ENCODE measurements at places on chromosomes 6 and 20.

DNA sequence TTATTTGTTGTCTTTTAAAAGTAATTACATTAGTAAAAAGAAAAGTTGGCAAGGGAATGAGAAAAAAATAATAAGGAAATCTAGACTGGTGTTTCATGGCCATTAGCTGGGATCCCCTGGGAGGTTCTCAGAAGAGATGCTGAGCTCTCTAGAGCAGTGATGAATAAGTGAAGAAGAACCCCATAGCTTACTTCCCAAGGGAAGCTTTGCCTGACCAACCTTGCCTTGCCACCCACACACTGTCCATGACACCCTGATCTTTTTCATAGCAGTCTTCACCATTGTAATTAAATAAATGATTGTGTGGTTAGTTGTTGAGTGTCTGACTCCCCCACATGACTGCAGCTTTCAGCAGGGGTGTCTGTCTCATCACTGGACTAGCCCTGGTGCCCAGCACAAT lies 5.9 kb downstream of the C6orf163 start:
- no peak for DNase-seq

DNA sequence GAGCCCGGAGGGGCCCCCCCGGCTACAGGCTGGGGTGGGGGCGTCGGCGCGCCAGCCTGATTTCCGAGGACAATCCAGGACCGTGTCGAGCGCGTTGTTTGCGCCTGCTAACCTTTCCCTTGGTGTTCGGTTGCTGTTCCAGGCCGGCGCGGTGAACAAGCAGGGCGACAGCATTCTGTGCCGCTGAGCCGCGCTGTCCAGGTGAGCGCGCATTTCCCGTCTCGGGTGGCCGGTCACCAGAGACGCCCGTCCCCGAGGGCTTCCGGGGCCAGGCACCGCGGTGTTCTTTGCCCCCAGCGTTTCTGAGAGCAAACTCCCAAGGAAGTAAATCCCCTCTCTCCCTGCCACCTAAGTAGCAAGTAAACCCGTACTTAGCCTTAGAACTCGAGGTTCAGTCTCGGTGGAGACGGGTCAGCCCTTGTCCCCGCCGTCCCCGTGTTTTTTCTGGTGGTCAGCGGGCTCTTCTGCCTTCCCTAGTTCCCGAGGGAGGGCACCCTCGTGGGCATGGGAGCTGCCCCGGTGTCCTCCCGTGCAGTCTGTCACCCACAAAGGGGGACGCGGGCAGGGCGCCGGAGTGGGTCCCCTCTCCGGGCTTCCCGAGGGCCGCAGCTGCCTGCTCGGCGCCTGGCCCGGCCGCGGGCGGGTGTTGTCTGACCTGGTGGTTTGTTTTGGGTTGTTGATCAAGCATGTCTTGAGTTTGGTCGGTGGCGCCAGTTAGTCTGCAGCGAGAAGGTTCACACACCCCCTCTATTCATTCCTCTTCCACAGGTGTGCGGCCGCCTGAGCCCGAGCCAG lies 1.5 kb downstream of the ID4 start:
- peak; percentile 1 for DNase-seq

- DNase-seq = no peak
These were observed 95.4 kb upstream of the TENT5A start for GRCh38 chr6:81847866-81848265.

DNA sequence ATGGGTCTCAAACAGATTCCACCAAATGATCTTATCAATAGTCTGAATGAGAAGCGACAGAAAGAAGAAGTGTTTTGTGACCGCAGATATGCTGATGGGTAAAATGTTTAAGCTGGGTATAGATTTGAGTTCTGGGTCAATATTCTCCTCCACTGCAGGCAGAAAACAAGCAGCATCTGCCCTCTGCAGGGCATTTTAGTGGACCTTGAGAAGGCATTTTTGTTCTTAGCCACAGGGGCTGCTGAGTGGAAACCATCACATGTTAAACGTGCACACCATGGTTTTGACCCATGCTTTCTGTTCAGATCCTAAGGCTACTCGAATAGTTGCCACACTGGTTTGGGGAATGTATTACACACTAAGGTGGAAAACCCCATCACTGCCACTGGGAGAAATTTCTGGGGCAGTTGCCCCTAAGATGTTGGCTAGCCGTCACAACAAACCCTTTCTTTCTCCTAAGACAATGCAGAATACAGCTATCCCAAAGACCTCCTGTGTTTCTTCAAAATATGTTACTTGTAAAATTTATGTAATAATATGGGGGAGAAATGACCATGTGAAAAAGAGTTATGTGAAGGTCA lies 5.5 kb downstream of the POU3F2 start:
- no peak for DNase-seq

DNA sequence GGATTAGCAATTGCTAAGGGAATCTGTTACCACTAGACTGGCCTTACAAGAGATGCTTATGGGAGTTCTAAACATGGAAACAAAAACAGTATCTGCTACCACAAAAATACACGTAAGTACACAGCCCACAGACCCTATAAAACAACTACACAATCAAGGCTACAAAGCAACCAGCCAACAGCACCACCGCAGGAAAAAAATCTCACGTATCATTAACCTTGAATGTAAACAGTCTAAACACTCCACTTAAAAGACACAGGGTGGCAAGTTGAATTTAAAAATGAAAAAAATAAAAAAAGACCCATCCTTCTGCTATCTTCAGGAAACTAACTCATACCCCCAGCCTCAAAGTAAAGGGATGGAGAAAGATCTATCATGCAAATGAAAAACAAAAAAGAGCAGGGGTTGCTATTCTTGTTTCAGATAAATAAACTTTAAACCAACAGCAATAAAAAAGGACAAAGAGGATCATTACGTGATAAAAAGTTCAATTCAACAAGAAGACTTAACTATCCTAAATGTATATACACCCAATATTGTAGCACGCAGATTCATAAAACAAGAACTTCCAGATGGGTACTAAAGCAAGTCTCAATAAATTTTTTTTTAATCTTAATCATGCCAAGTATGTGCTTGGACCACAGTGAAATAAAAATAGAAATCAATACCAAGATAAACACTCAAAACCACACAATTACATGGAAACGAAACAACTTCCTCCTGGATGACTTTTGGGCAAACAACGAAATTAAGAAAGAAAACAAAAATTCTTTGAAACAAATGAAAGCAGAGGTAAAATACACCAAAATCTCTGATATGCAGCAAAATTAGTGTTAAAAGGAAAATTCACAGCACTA lies 52.3 kb downstream of the RNGTT start:
- no peak for DNase-seq

DNA sequence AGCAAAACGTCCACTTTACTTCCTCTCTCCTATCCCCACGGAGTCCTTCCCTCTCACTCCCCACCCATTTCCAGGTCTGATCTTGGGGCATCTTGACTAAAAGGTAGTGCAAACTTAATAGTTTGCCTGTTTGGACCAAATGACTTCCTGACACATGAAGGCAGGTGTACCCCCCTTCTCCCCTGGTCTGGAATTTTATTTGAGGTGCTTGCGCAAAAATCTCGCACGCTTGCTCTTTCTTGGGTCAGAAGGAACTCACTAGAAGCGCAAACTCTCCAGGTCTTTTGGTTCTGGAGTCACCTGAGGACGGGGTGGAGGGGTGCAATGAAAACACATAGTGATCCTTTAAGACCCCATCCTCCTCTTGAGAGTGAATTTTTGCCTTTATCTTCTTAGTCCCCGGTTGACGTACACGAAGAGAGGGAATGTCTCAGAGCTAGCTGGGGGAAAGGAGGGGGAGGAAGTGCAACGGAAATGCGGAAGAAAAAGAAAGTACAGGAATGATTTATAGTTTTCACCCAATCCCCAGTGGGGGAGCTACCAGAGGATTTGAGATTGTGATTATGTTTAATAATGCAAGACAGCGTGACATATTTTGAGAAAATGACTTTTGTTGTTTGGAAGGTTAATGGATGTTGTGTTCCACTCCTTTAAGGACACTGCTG lies 4.9 kb downstream of the ADGRB3 start:
- DNase-seq = no peak

DNA sequence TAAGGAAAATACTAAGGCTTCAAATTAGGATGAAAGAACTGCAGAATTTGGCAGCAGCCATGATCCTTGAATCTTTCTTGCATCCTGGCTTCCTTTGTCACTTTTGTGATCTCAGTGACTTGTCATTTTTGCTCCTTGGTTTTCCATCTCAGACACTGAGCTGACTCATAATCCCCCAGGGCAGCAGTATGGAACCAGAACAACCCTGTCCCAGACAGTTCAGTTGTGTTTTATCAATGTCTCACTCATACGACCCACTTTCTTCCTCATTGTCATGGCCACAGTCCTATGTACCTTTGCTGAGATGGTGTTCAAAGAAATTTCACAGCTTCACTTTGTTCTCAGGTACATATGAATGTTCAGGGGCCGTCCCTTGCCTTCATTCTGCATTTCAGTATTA lies 488.5 kb upstream of the BTBD3 start:
- no peak for DNase-seq

GRCh38 chr6:14406614-14407331 lies 289.2 kb downstream of the CD83 start:
- no peak for DNase-seq

DNA sequence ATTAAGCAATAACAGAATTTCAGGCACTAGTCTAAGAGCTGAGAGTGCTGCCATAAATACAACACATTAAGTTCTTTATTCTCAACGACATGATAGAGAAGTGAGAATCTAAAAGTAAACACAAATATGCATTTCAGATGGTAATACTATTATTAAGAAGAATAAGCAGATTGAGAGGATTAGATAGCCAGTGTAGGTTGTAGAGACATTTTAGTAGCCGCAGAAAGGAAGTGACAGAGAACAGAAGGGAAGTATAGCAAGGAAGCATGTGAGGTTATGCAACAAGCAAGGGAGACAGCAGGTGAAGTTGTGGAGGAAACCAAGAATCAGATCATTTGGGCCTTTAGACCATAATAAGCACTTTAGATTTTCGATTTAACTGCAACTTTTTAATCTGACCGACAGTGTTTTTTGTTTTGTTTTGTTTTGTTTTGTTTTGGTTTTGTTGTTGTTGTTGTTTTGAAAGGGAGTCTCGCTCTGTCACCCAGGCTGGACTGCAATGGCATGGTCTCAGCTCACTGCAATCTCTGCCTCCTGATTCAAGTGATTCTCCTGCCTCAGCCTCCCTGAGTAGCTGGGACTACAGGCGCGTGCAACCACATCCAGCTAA lies 737.0 kb upstream of the ADGRB3 start:
- DNase-seq = no peak

DNA sequence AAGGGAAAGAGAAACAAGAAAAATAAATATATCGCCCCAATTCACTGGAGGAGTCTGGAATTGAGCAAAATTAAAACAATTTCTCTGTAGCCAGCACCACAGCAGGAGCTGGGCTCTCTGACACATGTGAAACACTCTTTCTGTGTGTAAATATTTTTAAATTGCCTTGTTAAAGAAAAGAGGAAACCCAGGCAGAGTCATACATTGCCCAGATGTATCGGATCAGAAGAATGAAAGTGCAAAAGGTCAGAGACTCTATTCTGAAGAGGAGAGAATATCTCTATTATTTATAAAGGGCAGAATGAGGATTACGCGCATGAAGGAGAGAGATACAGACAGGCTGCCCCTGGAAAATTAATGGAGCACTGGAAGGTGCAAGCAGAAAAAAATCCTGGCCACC lies 127.0 kb upstream of the MAN1A1 start:
- DNase-seq = no peak

DNA sequence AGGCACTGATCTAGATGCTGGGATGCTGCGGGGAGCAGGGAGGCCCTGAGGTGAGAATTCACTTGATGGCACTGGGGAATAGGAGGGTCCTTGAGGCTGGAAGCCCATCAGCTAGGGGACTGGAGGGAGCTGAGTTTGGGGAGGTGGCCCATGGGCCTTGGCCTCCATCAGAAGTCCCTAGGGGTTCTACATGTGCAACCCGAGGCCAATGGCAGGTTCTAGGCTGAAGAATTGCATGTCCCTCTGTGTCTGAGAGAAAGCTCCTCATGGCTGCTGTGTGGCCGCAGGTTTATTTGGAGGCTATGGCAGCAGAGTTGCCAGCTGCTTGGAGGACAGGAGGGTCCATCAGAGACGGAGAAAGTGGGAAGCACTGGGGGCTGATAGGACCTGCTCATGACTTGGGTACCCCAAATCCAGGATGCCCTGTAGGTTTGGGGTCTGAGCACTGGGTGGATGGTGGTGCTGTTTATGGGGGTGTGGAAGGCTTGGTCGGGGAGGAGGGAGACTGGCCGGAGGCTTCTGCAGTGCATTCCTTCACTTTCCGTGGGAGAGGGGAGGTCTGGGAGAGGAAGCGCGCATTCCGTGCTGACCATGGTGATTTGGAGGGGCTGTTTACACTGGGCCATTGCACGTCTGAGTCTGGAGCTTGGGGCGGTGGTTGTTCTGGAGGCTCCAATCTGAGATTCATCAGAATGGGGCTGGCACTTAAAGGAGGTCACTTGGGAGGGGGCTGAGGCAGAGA lies 24.8 kb upstream of the PHACTR3 start:
- no peak for DNase-seq

GRCh38 chr6:83885984-83886383 lies 26.5 kb downstream of the CYB5R4 start:
- DNase-seq = no peak

GRCh38 chr6:124770784-124771183 lies 191.5 kb upstream of the RNF217 start:
- DNase-seq = no peak

DNA sequence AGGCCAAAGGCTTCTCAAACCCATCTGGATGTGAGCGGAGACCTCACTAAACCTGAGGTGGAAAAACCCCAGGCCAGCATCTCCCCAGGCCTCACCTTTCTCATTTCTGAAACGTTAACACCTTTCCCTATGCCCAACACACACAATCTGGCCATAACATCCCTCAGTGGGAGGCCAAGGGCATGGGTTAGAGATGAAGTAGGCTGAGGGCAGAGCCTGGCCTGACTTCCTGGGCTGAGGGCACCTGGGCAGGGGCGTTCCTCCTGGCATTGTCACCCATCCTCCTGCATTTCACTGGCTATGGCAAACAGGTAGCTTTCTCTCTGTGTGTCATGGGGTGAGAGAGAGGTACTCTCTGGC lies 8.4 kb downstream of the MOCS1 start:
- DNase-seq = no peak

DNA sequence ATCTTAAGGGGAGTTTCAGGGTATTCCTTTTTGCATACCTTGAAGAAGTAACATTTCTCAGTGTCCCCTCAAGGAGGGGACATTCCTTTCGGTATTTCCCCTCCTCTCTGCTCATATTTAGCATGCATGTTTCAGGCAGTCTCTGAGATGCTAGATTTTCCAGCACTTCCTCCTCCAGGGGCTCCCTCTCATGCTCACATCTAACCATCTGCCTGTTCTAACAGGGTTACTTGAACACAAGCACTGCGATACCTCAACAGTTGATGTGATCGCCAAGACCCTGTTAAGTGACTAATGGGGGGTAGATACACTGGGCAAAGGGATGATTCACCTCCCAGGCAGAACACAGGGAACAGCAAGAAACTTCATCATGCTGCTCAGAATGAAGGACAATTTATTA lies 12.9 kb upstream of the MCM3 start:
- no peak for DNase-seq

- no peak for DNase-seq
These were observed 45.8 kb upstream of the SYNDIG1 start for GRCh38 chr20:24423390-24424313.

- no peak for DNase-seq
These were observed 139.2 kb upstream of the PLN start for GRCh38 chr6:118408863-118409262.

GRCh38 chr6:15148356-15148946 lies 97.4 kb upstream of the JARID2 start:
- DNase-seq = no peak

All from stimulated activated CD4-positive, alpha-beta T cell treated with anti-CD3 and anti-CD28 coated beads, Interleukin-2, amount 100 ng/mL, for 24 hours (primary cell).